Left renal cortex interstitium (tissue), 4 donors: ENCODE measurements at places on chromosomes 7 and 10.

DNA sequence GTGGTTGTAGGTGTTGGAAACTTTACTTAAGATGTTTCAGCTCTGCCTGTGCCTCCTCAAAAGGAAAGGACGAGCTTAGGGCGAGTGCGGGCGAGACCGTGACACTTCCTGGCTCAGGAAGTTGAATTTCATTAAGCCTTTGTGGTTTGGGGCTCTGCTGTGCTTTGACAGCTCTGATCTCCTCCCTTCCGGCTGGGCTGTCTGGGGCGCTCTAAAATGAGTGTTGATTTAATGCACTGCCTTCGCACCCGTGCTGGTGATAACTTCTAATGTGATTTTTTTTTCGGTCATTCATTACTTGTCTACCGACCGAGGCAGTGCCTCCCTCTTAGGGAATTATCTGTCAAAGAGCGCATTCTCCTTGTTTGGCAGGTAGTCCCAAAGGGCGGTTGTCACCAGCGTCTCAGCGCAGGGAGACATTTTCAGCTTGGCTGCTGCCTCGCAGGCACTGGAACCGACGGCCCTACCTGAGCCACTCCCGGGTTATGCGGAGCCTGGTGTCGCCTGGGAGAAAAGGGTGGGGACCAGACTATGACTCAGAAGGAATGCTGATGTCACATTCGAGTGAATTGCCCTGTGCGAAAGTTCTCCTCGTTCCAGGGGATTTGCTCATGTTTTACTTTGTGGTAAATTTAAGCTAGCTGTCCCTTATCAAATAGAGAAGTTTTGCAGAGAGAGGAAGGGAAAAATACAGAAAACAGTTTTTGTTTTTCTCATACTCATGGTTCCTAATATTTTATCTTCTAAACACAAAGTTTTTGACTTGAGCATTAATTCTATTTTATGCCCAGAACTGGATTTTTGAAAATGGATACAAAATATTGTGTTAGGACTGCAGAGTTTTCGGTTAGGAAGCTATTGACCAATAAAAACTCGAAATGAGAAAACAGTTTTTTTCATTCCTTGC is 920 bp downstream of the TES start:
- DNase-seq: peak; percentile 60

- DNase-seq: no peak
Observed at GRCh38 chr7:150910996-150911422, 58.7 kb downstream of the AOC1 start.

- no peak for DNase-seq
Observed at GRCh38 chr7:29116361-29117200, 29.8 kb downstream of the CPVL start.

DNA sequence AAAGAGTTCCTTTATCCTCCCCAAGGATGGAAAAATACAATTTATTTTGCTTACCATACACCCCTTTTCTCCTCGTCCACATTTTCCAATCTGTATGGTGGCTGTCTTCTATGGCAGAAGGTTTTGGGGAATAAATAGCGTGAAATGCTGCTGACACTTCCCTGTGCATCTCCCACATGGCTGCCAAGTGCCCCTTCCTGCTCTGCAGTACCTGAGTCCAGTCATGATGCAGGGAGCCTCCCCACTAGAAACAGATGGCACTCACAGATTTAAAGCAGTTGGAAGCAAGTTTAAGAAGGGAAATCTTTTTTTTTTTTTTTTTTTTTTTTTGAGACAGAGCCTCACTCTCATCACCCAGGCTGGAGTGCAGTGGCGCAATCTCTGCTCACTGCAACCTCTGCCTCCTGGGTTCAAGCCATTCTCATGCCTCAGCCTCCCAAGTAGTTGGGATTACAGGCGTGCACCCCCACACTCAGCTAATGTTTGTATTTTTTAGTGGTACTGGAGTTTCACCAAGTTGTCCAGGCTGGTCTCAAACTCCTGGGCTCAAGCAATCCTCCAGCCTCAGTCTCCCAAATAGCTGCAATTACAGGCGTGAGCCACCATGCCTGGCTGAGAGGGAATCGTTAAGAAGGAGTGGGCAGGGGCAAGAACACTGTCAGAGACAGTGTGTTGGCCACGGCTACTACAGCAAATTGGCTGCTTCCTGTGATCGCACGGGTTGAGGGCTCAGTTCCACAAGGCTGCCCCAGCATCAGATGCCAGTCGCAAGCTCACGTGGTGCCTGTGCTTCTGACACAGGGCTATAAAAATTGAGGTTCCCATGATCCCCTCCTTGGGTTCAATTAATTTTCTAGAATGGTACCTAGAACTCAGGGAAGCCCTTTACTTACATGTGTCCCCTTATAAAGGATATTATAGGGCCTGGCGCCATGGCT is 5.3 kb upstream of the PILRA start:
- DNase-seq: no peak

- DNase-seq: no peak
Observed at GRCh38 chr7:149196705-149197171, 1.4 kb downstream of the ZNF282 start.

GRCh38 chr7:80830584-80831285 is 88.1 kb downstream of the SEMA3C start:
- DNase-seq: no peak

DNA sequence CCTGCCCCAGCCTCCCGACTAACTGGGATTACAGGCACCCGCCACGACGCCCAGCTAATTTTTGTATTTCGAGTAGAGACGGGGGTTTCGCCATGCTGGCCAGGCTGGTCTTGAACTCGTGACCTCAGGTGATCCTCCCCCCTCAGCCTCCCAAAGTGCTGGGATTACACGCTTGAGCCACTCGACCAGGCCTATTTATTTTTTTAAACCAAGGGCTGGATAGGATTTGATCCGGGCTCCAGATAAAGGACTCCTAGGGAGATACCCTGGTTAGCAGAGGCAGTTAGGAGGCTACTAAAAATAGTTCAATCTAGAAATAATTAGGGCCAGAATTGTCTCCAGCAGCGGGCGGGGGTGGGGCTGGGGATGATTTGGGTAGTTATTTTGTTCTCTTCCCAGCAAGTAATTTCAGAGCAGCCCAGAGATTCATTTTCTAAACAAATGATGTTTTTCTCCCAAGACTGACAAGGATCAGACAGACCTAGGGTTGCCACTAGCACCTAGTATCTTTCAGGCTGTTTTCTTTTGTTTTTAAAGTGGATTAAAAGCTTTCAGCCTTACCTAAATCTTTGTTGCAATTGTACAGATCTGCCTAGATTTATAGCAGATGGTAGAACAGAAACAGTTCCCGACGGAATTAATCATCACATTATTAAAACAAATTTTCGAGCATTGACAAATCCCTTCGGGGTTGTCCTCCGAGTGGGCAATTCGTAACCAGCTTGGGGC is 859 bp upstream of the SMC3 start:
- no peak for DNase-seq
